CD8-positive, alpha-beta memory T cell (primary cell): ENCODE measurements at places on chromosomes 6 and 20. TPM values are rescaled to one million over a fixed set of nuclear protein-coding genes. Genes with fewer than 3 reads are reported as not detected.

- no peaks in the 10 kb centered on the region for H3K27me3 ChIP-seq
- H3K4me1 ChIP-seq = no peaks in the 10 kb centered on the region
- no peak overlapping the region for H3K27ac ChIP-seq
- H3K4me3 ChIP-seq = no peak overlapping the region
- DNase-seq = no peak
Observed at GRCh38 chr20:7516621-7517111, 423.6 kb downstream of the HAO1 start.

DNA sequence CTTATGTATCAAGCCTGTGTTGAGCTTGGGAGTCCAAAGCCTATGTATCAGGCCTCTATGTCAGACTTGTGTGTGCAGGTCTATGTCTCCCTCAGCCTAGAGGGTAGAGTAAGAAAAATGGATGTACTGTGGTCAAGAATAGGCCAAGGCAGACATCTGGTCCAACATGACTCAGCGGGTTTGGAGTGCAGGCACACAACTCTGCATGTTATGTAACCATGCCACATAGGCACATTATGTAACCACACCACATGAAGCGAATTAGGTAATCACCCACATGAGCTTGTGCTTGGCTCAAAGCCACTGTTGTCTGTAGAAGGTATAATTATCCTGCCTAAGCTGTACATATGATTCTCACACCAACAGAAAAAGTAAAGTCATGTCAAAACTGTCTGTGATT, 1190.5 kb upstream of the EYS start:
- DNase-seq = no peak
- H3K4me1 ChIP-seq = no peaks in the 10 kb centered on the region
- no peaks in the 10 kb centered on the region for H3K27me3 ChIP-seq
- no peak overlapping the region for H3K4me3 ChIP-seq
- no peaks in the 10 kb centered on the region for H3K36me3 ChIP-seq
- H3K27ac ChIP-seq = no peak overlapping the region

- no peaks in the 10 kb centered on the region for H3K36me3 ChIP-seq
- no peaks in the 10 kb centered on the region for H3K27me3 ChIP-seq
- no peak overlapping the region for H3K4me3 ChIP-seq
Observed at GRCh38 chr6:112469306-112469705, 122.2 kb downstream of the RFPL4B start.

GRCh38 chr6:11830105-11830504, 51.5 kb upstream of the ADTRP start:
- H3K4me3 ChIP-seq = no peak overlapping the region
- no peaks in the 10 kb centered on the region for H3K36me3 ChIP-seq
- no peaks in the 10 kb centered on the region for H3K27me3 ChIP-seq
- DNase-seq = no peak

DNA sequence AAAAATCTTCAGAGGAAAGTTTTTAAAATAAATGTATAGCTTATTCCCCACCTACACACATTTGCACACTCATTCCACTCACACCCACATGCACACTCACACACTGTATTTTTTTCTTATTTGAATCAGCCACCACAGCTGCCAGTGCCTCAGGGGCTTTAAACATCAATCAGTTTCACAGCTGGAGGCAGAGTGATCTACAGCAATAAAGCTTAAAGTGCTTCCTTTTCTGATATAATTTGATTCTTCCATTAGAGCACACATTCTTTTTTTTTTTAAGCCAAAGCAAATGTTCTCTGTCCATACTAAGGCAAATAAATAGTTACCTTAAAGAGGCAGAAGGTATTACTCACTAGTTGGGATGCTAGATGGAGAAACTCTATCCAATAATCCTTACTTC, 498.8 kb upstream of the POU3F2 start:
- no peak overlapping the region for H3K4me3 ChIP-seq
- H3K36me3 ChIP-seq = no peaks in the 10 kb centered on the region
- H3K27me3 ChIP-seq = no peaks in the 10 kb centered on the region

DNA sequence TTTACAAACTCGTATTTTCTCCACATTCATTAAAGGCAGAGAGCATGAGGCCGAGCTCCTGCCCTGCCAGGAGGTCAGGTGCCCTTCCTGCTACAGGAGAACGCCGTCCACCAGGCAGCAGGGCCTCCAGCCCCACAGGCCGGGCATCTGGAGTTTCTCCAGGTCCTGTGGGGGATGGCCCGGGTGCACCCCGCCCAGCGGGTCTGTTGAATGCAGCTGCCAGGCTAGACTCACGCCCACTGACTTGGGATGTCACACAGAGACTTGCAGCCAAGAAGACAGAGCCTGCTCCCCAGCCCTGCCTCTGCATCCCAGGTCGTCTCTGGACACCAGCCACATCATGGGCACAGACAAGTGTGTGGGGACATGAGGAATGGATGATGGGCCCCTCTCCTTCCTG, 376.4 kb downstream of the CDH4 start:
- H3K4me3 ChIP-seq = no peak overlapping the region
- no peak overlapping the region for H3K27ac ChIP-seq
- no peaks in the 10 kb centered on the region for H3K4me1 ChIP-seq
- no peaks in the 10 kb centered on the region for H3K27me3 ChIP-seq

- no peaks in the 10 kb centered on the region for H3K36me3 ChIP-seq
- no peaks in the 10 kb centered on the region for H3K4me1 ChIP-seq
- H3K27ac ChIP-seq = no peak overlapping the region
- no peaks in the 10 kb centered on the region for H3K27me3 ChIP-seq
- no peak overlapping the region for H3K4me3 ChIP-seq
Observed at GRCh38 chr6:14337152-14337551, 219.6 kb downstream of the CD83 start.

GRCh38 chr6:149821492-149821891, 42.7 kb downstream of the LRP11 start:
- H3K4me3 ChIP-seq = no peak overlapping the region
- no peak overlapping the region for H3K27ac ChIP-seq
- no peaks in the 10 kb centered on the region for H3K4me1 ChIP-seq
- DNase-seq = no peak
- no peaks in the 10 kb centered on the region for H3K36me3 ChIP-seq
- no peaks in the 10 kb centered on the region for H3K27me3 ChIP-seq

- no peaks in the 10 kb centered on the region for H3K4me1 ChIP-seq
- no peak overlapping the region for H3K27ac ChIP-seq
- H3K36me3 ChIP-seq = no peaks in the 10 kb centered on the region
- no peak for DNase-seq
Observed at GRCh38 chr6:70398783-70399728, 14.3 kb upstream of the FAM135A start.

DNA sequence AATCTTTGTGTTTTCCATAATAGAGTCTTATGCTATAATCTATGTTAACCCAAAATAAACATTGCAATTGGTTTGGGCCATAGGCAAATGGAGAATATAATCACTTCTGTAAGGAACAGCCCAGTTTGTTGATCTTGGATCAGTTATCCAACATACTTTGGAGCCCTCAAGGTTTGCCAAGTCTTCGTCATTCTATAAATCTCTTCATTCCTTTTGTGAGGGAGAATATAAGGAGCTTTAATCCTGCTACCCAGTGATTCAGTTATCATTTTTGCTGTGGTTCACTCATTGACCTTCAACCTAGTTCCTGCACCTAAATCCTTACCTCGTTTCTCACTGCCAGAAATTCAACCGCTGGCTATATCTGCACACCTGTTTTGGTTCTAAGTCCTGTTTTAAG, 500.3 kb upstream of the PTCHD4 start:
- H3K36me3 ChIP-seq = no peaks in the 10 kb centered on the region
- H3K4me1 ChIP-seq = no peaks in the 10 kb centered on the region
- no peaks in the 10 kb centered on the region for H3K27me3 ChIP-seq
- no peak overlapping the region for H3K4me3 ChIP-seq
- DNase-seq = no peak

DNA sequence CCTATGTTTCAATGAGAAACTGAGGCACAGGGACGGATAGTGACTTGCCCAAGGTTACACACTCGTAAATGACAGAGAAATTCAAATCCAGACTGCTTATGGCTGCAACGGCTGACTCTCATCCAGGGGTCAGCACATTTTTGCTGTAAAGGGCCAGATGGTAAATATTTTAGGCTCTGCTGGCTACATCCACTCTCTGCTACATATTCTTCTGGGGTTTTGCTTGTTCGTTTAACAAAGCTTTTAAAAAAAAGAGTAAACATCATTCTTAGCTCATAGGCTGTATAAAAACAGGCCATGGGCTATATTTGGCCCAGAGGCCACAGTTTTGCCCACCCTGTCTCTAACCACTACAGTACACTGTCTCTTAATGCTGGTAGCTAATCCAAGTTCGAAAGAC, 103.4 kb downstream of the PREX1 start:
- H3K4me3 ChIP-seq = no peak overlapping the region
- DNase-seq = no peak
- H3K36me3 ChIP-seq = peaks cover 32% of the 10 kb centered on the region
- H3K27me3 ChIP-seq = no peaks in the 10 kb centered on the region
- peaks cover 39% of the 10 kb centered on the region for H3K4me1 ChIP-seq
- H3K27ac ChIP-seq = no peak overlapping the region

GRCh38 chr6:166814390-166814789, 142.0 kb downstream of the RNASET2 start:
- H3K4me3 ChIP-seq = no peak overlapping the region
- H3K27me3 ChIP-seq = no peaks in the 10 kb centered on the region
- no peaks in the 10 kb centered on the region for H3K4me1 ChIP-seq
- H3K27ac ChIP-seq = no peak overlapping the region

DNA sequence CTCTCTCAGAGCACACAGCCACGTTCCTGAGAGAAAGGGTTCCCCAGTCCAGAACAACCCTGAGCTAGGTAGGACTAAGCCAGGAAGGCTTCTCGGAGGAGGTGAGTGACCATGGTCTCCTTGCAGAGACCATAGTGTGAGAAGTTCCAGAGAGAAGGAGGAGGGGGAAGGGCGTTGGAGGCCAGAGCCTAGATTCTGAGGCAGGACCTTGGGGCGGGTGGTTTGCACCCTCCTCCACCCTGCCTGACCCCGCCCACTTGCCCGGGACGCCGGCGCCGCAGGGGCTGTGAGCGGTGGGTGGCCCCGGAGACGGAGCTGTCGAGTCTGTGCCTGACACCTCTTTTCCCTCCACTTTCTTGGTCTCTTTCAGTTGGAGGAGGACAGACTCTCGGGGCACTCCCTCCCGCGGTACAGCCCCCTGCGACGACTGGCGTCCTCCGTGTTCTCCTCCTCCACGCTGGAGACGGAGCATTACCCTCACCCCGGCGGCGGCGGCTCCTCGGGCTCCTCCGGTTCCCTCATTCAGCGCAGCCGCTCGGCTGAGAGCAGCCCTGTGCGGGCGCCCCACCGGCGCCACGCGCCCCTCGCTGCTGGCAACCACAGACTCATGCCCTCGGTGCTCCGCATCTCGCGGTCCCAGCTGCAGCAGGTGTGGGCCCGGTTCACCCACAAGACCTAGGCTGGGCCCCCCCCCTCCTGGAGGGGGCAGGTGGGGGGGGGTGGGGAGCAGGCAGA, 26.2 kb downstream of the TTBK1 start:
- peaks cover 5% of the 10 kb centered on the region for H3K4me1 ChIP-seq
- H3K27me3 ChIP-seq = peaks cover 1% of the 10 kb centered on the region
- peak overlapping the region; percentile 5 for H3K4me3 ChIP-seq
- no peak overlapping the region for H3K27ac ChIP-seq
- peak; percentile 29 for DNase-seq

DNA sequence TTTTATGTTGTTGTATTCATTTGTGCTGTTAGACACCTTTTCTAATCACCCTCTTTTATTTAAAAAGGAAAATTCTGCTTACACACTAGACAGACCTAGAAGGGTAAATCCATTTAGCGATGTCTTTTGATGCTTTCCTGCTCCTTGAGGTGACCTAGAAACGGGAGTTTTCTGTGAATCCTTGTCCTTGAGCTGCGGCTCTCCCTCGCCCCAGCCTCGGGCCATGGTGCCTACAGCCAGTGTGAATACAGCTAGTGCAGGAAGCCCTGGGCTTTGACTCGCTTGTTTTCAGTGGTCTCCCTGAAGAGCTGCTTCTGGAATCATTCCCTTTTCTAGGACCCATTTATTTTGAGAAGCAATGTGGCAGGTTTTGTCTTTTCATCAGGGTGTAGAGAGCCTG, 17.6 kb upstream of the ADRM1 start:
- H3K27me3 ChIP-seq = no peaks in the 10 kb centered on the region
- H3K4me1 ChIP-seq = no peaks in the 10 kb centered on the region
- no peak overlapping the region for H3K4me3 ChIP-seq
- H3K27ac ChIP-seq = no peak overlapping the region
- no peak for DNase-seq
- H3K36me3 ChIP-seq = peaks cover 28% of the 10 kb centered on the region

GRCh38 chr6:4907602-4908001, 96.2 kb downstream of the RPP40 start:
- peaks cover 20% of the 10 kb centered on the region for H3K4me1 ChIP-seq
- DNase-seq = no peak
- peaks cover 6% of the 10 kb centered on the region for H3K36me3 ChIP-seq
- H3K27ac ChIP-seq = no peak overlapping the region

DNA sequence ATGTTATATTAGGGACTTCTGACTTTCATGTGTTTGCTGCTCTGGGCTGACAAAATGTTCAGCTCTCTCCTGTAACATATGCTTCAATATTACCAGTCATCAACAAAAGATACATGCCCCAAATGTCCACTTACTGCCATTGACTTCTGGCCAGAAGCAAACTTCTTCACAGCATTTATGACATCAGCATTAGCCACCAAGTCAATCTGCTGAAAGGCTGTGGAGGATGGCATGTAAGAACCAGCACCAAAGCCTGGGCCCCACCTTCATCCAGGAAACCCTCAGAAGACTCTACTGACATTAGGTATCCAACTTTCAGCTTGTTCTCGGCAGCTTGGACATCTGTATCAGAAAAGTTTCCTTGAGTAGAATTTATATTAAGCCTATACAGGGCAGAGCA, 595.5 kb downstream of the COL12A1 start:
- H3K27ac ChIP-seq = no peak overlapping the region
- DNase-seq = no peak
- H3K4me3 ChIP-seq = no peak overlapping the region
- no peaks in the 10 kb centered on the region for H3K27me3 ChIP-seq
- no peaks in the 10 kb centered on the region for H3K4me1 ChIP-seq

DNA sequence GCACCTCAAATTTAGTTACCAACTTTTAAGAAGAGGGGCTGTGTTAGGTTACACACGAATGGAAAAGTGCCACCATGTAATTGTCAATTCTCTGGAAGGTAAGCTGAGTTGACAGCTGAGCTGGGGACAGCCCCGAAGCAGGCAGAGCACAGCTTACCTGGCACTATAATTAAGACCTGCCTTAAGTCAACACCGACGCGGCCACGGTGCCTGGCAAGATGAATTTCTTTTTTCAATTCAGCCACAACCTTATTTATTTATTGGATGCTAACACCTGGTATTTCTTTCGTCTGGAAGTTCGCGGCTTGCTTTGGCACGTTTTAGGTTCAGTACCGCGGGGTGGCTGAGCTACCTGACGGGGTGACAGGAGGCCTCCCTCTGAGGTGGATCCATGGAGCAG, 40.6 kb upstream of the NFATC2 start:
- DNase-seq = no peak
- H3K4me3 ChIP-seq = no peak overlapping the region
- H3K4me1 ChIP-seq = peaks cover 6% of the 10 kb centered on the region
- H3K27ac ChIP-seq = no peak overlapping the region
- H3K36me3 ChIP-seq = no peaks in the 10 kb centered on the region

- H3K27me3 ChIP-seq = no peaks in the 10 kb centered on the region
- peak overlapping the region; percentile 64 for H3K4me3 ChIP-seq
- H3K27ac ChIP-seq = peak overlapping the region; percentile 89
Observed at GRCh38 chr6:27133281-27134227, 113.9 kb upstream of the PRSS16 start.

Gene PTPRK
- total RNA-seq = 21.3 TPM

Gene NKX2-2
- not detected for total RNA-seq

Gene LINC00237
- total RNA-seq = not detected

Gene CAPN11
- not detected for total RNA-seq

Gene BTN3A1
- 30.8 TPM for total RNA-seq

Gene HSPA12B
- total RNA-seq = not detected

Gene ATP6V1G2
- 2.0 TPM for total RNA-seq

Gene SOX18
- not detected for total RNA-seq

Gene GRM1
- not detected for total RNA-seq
